ENCODE measurements at places on chromosomes 1 and 21.

DNA sequence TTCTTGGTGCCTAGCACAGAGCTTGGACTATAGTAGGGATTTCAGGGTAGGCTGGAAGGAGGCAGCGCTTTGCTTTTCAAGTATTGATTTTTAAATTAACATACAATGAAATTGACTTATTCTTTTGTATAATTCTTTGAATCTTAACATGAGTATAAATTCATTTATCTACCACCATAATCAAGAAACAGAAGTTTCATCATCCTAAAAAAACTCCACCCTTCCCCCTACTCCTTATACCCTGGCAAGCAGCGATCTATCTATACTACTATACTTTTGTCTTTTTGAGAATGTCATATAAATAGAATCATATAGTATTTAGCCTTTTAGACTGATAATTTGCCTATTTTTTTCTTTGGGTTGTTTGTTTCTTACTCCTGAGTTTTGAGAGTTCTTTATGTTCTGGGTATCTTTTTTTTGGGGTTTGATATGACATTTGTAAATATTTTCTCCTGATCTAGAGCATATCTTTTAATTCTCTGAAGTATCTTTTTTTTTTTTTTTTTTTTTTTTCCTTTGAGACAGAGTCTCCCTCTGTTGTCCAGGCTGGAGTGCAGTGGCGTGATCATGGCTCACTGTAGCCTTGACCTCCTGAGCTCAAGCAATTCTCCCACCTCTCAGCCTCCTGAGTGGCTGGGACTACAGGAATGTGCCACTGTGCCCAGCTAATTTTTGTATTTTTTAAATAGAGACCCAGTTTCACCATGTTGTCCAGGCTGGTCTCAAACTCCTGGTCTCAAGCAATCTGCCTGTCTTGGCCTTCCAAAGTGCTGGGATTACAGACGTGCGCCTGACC lies 6.4 kb downstream of the RPS6KC1 start:
- no peak for DNase-seq

- peak; percentile 31 for DNase-seq
These were observed 27.4 kb downstream of the RABIF start for GRCh38 chr1:202861420-202862132.

DNA sequence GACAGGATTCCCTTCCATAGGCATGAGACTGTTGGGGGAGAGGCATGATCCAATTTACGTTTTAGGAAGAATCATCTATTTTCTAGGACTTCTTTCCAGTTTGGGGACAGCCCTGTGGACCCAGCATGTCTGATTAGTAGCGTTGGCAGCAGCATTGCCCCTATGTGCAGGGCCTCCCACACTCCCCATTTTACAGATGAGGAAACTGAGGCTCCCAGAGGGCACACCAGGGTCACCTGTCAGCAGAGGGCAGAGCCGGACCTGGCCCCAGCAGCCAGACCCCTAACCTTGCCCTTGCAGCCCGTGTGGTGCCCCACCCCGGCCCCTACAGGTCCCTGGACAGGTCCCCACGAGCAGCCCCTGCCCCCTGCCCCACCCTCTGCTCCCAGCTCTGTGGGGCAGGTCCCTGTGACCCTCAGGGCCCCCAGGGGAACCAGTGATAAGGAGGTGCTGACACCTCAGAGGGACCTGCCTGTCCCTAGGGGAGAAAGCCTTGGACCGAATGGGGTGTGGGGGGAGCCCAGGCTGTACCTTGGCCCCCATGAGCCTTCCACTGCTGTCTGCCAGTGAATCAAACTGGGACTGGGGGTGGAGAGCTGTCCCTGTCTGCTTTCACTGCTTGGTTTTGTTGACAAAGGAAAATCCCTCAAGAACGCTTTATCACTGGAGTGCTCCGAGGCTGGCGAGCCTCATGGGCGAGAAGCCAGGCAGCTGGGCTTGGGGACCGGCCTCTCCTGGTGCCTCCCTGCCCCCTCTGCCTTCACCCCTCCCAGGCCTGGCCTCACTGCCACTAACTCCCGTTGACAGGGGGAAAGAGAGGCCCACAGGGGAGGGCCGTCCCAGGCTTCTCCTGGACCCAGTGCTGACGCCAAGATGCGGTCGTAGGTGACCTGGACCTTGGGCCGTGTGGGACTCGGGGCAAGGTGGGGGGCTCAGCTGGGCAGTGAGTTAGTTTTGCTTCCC lies 39.4 kb upstream of the CCDC27 start:
- DNase-seq = no peak

DNA sequence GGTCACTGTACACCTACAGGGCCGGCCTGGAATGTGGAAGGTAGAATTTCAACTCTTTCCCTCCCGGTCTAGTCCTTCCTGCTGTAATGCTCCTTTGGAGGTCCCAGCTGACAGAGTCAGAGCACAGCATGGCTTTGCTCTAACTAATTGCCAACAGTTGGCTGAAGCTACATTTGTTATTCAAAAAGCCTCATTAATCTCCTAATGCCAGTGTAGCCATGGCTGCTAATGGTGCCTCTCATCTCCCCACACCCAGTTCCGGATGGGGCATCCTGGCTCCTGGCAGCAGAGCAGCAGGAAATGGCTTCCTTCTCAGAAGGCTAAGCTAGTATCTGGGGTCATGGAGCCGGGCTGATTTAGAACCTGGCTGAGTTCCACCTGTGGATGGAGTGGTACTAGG lies 18.7 kb upstream of the CAMK1G start:
- no peak for DNase-seq

DNA sequence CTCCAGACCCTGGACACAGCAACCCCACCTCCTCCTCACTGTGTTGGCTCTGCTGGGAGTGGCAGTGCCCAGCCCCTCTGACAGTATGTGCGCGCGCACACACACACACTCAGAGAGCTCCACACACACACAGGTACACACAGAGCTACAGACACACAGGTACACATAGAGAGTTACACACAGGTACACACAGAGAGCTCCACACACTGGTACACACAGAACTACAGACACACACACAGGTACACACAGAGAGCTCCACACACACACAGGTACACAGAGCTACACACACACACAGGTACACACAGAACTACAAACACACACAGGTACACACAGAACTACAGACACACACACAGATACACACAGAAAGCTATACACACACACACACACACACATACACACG lies 6.3 kb upstream of the PRKCZ start:
- no peak for DNase-seq

DNA sequence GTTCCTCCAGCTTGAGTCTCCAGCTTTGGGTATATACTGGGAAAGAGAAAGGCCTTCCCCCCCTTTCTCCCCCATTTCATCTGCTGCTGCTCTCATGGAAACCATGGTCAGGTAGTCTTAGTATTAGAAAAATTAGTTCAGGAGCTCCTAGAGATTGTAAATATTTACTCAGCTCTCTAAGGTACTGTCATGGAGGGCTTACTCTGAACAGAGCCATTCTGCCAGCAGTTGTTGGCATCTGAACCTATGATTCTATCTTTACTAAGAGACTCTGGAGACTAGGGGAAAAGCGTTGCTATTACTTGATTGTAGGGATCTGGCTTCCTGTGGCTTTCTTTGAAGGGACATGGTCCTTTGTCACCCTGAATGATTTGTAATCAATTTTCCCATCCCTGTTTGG lies 6.1 kb downstream of the INTS3 start:
- DNase-seq = no peak

- no peak for DNase-seq
These were observed 39.3 kb downstream of the FASLG start for GRCh38 chr1:172698224-172698623.

DNA sequence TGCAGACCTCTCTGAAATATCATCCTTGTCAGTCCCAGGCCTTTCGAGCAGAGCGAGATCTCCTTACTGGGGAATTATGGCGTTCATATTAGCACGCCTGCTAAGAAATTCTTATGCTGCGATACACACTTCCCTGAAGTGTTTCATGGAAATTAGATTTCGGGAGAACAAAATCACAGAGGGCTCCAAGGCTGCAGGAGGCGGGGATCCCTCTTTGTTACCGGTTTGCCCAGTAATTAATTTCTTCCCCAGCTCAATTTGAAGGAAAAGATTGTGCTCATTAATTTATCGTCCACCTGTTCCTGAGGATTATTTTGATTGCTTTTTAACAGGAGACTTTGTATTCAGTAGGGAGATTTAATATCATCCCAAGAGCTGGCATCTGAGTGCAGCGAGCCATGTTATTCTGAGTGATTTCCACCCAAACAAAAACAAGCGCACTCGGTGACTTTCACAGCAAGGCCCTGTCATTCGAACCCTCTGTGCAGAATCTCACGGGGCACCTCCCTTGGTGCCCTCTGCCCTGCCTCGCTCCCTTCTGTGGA lies 202.3 kb upstream of the GALNT2 start:
- DNase-seq = no peak

GRCh38 chr1:24111996-24112779 lies at the start of gene MYOM3:
TSS of gene MYOM3 (minus strand) at chr1:24112135. CDS start at chr1:24108636, 3,499 bp downstream.
- peak; percentile 23 for DNase-seq

Measured in AG09319 (cell line).